Gastroesophageal sphincter (tissue), 4 donors: ENCODE measurements at places on chromosomes 2 and 18.

DNA sequence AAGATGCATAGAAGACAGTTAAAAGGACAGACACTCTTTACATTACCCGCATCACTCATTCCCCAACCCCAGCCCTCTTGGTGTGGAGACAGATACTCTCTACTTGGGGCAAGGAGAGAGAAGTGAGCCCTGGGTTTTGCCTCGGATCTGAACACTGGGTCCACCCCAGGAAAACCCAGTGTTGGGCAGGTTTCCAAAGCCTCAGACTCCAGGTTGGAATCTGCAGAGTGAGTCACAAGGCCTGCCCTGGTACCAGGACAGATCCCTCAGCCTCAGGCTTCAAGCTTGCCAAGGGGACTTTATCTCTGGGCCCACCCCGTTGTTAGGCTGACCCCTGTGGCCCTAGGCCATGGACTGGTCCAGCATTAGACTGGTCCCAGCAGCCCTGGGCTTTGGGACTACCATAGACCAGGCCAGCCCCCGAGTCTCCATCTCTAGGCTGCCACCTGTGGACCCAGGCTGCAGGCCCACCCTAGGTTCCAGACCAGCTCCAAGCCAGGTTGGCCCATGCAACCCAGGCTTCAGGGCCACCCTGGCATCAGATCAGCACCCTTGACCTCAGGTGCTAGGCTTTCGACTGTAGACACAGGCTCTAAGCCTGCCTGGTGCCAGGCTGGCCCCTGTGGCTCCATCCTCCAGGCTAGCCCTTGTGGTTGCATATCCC, 112.8 kb downstream of the GULP1 start:
- ATAC-seq = peak; percentile 19

DNA sequence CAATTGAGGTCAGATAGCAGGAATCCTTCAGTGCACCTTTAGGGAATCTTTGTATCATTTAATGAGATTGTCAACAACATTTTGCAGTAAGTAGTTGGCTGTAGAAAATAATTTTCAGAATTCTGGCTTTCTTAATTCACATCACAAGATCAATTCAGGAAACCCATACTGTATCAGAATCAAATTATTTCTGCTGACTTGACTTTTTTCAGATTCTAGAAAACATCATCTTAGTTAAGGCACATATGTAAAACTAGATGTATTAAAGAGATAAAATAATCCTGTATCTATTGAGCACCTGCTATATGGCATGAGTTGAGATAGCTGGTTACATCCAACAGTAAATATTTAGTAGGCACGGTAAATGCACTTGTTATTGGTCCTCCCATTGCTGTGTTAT, 791.4 kb downstream of the TDRD15 start:
- ATAC-seq = no peak

GRCh38 chr18:13194239-13194638, 24.3 kb upstream of the LDLRAD4 start:
- ATAC-seq = no peak

DNA sequence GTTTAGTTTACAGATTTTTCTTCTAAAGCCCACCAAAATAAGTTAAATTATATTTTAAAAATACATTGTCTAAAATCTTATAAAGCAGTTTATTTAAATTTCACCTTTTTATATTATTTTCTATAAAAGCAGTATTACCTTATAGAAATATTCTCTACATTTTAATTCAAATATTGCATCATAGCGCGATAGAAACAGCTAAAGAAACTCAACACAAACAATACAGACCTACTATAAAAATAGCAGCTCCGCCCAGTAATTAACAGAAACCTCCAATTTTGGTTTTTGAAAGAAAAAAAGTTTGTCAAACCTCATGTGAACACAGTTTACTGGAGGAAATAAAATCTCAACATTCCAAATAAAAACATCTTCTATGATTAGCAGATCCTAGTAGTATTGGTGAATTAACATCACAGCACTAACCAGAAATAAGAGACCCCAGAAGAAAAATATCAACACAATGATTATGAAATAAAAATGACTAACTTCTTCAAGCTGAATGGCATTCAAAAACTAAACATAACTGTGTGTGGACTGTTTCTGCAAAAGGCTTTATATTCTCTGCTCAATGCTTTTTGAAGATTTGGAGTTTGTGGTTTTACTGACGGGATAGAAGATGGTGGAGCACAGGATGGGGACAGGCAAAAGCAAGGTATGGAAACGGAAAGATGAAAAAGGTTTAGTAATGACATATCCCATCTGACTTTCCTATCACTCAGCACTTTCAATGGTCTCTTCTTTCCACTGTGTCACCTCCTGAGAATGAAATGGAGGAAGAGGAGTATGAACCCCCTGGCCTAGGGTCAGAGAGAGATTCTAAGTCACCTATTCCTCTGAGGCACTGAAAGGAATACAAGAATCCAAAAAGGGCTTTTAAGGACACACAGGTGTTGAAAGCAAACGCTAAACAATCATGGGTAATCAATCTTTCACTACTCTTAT, 17.5 kb downstream of the MAP4K3 start:
- no peak for ATAC-seq

GRCh38 chr2:239194731-239195317, 206.0 kb downstream of the HDAC4 start:
- no peak for ATAC-seq

DNA sequence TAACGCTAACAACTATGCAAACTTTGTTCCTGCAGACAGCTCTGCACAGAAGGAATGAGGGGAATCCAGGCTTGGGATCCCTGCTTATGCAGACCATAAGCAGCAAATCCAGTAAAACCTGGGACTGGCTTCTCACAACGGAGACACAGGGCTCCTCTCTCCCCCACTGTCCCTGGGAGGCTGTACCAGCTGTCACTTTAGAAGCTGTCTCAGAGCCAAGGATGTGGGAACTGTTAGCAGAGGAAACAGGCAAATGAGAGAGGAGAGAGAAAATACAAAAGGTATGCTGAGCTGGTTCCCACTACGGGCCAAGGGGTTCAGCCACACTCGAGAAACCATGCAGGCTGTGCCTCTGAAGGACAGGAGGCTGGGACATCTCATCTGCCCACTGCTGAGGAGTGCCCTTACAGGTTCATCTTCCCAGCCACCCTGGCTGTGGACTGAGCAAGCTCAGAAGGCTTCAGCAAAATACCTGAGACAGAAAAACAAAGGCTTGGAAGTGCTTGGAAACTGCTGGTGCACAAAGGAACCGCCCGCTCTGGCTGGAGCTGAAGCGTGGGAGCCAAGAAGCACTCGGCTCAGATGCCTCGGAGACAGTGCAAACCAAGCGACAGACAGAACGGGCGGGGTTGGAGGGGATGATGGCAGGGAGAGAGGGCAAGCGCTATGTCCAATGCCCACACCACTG, 72.5 kb downstream of the FAM210A start:
- ATAC-seq = no peak

DNA sequence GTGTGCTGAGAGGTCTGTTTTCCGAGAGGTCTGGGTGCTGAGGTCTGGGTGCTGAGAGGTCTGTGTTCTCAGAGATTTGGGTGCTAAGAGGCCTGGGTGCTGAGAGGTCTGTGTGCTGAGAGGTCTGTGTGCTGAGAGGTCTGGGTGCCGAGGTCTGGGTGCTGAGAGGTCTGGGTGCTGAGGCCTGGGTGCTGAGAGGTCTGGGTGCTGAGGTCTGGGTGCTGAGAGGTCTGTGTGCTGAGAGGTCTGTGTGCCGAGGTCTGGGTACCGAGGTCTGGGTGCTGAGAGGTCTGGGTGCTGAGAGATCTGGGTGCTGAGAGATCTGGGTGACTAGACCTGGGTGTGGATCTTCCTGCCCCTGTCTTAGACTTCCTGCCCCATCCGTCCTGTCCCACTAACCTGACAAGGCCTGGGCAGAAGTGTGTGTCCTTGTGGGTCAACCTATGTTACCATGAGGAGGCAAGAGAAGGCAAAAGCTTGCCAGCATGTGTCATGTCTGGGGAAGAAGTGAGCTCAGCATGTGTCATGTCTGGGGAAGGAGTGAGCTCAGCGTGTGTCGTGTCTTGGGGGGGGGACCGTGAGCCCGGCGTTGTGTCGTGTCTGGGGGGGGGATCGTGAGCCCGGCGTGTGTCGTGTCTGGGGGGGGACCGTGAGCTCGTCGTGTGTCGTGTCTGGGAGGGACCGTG, 69.3 kb downstream of the KCNG2 start:
- ATAC-seq = no peak

DNA sequence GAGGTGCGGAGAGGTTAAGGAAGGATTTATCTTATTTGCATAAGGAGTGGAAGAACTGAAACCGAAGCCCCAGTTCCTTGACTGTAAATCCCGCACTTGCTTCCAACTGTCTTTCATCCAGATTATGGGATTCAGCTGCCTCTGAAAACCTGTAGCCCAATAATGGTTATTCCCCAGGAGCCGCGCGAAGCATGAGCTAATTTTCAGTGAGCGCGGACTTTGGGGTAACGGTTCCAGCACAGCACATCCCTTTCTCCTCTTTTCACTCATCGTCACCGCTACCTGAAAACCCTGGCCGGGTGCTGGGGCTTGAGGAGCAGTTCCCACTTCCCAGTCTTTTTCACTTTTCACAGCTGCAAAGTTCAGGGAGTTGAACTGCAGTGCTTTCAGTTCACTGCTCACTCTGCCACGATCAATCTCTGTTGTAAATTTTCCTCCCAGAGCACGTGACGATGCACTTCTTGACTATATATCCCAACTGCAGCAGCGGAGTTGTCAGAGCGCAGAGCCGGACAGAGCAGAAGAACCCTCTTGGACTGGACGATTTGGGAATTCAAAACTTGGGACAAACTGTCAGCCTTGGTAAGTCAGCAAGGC, at the start of gene KCNE4:
KCNE4 (plus strand) TSS at position 498 of the 597 bp plus-strand sequence. CDS start 641 bp downstream, outside the sequence.
- ATAC-seq = no peak

- no peak for ATAC-seq
Observed at GRCh38 chr2:172628085-172628484, 72.2 kb downstream of the PDK1 start.

GRCh38 chr2:28616396-28616999, 120.6 kb downstream of the PLB1 start:
- no peak for ATAC-seq

DNA sequence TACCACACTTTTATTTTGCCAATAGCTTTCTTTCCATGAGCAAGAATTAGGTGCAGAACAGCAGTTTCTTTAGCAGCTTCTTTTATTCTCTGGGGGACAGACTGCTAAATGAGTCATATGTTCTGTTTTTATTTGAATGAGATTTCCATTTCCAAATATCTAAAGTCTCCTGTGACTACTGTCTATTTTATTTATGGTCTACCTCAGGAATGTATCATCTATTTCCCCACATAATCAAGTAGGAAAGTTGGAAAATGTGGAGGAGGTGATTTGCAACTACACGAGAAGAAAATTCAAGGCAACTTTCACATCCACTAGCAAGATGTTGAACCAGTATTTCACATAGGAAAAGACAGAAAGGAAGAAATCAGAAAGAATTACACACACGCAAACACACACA, 139.9 kb upstream of the MEX3C start:
- ATAC-seq = no peak

DNA sequence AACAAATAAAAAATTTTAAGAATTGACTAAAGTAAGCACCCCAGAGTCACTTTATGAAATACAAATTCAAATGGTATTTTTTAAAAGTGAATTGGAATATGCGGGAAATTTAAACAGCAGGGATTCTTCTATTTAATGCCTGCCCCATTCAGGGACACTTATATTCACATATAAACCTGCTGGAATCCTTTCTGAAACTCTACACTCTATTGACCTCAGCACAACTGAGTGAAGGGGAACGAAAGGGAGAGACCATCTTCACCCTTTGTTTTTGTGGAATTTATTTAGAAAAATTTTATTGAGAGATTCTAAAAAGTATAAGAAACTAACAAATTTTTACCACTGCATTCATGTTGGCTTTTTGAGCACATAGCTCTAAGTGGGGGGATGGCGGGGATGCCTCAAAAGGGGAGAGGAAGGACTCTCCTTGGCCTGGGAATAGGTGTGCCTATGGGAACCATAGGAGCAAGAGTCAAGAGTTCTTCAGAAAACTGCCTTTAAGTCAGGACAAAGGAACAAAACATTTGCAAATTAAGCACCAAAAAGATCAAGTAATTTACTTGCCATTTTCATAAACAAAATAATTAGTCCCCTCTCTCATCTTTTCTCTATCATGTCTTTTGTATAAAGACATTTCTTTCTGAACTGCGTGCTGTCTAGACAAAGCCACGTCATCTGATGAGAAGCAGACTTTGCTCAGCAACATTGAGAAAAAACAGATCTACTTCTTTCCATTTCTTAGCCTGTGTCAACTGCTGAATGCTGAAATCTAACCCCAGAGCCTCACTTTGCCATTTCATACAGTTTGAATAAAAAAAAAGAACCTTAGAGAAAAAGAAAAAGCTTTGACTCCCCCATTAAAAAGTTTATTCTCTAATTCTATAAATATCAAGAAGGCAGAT, 21.6 kb upstream of the FLACC1 start:
- no peak for ATAC-seq

DNA sequence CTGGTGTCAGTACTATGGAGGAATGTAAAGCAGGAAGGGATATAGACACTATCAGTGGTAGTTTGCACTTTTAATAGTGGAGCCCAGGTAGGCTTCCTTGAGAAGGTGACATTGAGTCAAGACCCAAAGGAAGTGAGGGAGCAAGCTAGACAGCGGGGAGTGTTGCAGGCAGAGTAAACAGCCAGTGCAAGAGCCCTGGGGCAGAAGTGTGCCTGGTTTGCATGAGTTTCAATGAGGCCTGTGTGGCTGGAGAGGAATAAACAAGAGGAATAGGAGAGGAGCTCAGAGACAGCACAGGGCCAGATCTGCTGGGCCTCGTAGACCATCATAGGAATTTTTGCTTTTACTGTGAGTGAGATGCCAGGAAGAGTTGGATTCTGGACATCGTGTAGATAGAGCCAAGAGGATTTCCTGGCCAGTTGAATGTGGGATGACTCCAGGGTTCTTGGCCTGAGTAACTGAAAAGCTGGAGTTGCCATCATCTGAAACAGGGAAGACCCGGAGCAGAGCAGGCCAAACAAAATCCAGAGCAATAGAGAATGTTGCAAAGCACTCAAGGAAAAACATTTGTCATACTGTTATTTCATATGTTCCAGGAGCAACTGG, 102.5 kb downstream of the SP3 start:
- peak; percentile 48 for ATAC-seq

- ATAC-seq = peak; percentile 67
Observed at GRCh38 chr18:35478520-35479435, 19.0 kb downstream of the INO80C start.

DNA sequence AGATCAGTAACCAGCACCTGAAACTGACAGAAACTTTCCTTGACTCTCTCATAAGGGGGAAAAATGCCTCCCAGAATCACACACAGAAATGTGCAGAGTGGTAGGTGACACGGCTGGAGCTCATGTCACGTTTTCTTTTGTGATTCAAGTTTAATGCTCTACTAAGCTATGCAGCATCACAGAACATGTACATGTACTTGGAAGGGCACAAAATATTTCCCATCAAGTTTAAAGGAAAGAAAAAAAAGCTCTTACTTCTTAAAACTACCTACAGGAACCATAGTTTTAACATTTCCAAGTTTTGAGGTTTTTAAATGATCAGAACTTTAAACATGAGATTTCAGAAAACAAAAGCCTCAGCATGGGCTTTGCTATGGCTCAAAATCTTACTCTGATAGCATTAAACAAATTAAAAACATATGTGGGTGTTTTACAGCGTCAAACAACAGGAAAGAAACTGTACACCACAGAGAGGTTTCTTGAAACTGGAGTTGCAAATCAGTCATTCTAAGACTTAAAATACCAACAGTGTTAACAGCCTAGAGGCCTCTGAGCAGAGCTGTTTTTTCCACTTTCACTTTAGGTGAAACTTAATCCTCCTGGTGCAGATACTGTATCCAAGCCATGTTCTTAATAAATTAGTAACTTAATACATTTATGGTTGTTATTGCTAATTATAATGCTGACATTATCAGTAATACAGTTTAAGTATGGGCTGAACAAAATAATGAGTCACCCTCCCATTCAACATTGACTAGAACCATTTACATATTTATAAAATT, 30.1 kb downstream of the MBP start:
- ATAC-seq = no peak

- ATAC-seq = no peak
Observed at GRCh38 chr2:231228974-231229529, 30.6 kb downstream of the ARMC9 start.
